Retinal pigment epithelial cell (primary cell): ENCODE measurements at places on chromosomes 5 and 9.

- no peak for DNase-seq
These were observed 581.8 kb downstream of the ACTL7B start for GRCh38 chr9:108273988-108274387.

DNA sequence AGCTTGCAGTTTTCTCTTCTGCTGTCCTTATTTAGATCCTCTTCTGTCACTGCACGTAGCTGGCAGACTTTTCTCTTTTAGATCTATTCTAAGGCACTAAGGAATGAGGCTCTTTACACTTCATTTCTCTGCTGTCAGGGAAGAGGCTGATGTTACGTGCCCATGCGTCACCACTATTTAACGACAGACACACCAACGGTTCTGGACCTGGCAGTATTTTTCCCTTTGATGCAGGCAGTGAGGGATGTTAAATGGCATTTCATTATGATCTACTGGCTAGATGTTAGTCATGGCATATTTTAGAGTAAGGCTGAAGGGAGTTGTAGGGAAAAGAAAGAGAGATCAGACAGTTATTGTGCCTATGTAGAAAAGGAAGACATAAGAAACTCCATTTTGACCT, 8.2 kb upstream of the CRHBP start:
- no peak for DNase-seq

- no peak for DNase-seq
These were observed 48.7 kb downstream of the RICTOR start for GRCh38 chr5:39025456-39025855.

DNA sequence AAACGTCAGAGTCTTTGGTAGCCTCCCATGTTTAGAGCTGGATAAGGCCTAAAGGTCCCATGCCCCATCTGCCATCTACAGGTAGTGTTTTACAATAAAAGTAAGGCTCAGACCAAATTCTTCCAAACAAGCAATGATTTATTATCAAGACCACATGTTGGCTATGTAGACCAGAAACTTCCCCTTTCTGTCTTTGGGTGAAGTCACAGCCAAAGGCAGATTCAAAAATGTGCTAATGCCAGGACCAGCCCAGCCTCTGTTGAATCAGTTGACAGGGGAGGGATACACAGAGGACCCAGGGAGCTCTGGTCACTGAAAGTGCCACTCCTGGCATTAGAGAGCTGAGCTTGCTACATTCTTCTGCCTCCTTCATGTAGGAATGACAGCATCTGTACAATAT, 360.8 kb downstream of the NTRK2 start:
- DNase-seq, result no peak

DNA sequence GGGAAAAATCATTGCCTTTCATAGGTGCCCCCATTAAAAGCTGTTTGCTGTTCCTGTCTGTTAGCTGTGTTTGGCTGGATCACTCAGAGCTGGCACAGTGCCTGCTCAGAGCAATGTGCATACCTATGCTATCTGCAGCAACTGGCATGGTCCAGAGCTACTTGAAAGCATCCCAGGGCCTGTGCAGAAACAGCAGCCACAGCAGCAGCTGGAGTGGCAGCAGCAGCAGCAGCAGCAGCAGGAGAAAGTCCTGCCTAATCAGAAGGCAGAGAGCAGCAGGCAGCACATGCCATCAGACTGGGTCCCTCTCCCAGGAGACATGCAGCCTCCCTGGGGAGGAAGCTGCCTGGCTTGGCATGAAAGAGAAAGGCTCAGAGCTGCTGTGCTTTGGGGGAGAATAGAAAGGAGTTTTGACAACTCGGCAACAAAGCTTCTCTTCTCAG, 243.8 kb upstream of the WWC1 start:
- DNase-seq, result no peak

DNA sequence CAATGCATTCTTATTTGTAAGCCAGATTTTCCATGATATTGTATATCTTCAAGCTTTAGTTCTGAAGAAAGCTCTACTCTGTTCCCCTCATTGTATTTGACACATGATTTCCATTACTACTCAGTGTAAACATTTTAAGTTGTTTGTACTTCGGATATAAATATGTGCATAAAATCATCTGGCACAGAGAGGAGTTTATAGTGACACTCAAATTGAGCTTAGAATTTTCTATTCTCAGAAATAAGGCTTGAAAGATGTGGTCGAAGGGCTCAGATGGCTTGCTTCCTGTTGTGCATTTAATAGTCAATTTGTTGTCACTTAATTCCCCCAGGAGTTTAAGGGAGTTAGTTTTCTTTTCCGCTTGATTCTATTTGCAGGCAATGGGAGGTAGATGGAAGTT, 88.8 kb downstream of the PPIC start:
- no peak for DNase-seq

- no peak for DNase-seq
These were observed 354.9 kb downstream of the KIF4B start for GRCh38 chr5:155368490-155368889.

DNA sequence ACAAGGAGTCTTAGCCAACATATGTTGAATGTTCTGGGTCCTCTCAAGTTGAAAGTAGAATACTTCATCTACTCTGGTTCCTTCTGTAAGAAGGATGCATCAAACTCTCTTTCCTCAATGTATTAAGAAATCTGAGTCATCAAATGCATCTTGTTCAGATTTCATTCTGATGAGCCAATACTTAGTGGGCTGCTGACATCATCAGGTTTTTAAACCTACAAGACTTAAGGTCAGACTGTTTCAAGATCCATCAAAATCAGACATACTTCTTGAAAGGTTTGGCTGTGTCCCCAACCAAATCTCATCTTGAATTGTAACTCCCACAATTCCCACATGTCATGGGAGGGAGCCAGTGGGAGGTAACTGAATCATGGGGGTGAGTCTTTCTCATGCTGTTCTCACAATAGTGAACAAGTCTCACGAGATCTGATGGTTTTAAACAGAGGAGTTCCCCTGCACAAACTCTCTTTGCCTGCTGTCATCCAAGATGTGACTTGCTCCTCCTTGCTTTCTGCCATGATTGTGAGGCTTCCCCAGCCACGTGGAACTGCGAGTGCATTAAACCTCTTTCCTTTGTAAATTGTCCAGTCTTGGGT, 168.8 kb downstream of the RAPGEF6 start:
- DNase-seq, result peak; percentile 19

DNA sequence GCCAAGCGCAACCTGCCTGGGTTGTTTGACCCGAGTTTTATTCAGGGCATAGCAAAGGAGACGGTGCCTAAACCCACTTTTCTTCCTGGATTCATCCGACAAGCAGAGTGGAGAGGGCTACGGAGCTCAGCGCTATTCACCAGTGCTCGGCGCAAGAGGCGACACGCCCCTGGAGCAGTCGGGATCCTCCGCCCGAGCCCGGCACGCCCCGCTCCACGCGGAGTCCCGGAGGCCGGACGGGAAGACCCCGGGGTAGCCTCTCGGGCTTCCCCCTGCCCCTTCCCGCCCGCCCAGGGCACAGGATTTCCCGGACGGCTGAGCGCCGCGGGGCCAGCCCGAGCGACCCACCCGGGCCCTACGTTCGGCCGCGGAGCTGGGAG, 427 bp downstream of the SERINC5 start:
- DNase-seq, result no peak

DNA sequence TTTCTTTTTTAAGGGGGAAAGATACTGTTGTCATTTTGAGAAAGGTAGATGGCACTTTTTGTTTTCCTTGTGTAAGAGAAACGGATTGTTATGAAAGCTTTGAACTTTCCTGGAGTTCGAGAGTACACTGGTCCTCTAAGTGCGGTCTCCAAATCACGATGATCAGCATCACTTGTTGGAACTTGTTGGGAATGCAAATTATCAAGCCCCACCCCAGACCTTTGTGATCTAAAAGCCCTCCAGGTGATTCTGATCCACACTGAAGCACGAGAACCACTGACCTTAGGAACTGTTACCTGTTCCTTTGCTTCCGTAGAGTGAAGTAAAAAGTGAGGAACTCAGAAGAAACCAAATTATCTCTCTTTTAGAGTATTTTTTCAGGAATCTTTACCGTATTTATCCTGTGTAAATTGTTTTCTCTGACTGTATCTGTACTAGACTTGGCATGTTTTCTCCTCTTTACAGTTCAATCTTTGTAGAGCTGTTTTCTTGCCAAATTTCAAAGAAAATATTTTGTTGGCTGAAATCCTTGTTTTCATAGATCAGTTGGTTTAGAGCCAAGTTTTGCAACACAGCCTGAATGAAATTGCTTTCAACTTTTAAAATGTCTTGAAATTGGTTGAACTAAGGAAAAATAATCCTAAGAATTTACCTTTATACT, 4.0 kb downstream of the MAT2B start:
- peak; percentile 59 for DNase-seq

DNA sequence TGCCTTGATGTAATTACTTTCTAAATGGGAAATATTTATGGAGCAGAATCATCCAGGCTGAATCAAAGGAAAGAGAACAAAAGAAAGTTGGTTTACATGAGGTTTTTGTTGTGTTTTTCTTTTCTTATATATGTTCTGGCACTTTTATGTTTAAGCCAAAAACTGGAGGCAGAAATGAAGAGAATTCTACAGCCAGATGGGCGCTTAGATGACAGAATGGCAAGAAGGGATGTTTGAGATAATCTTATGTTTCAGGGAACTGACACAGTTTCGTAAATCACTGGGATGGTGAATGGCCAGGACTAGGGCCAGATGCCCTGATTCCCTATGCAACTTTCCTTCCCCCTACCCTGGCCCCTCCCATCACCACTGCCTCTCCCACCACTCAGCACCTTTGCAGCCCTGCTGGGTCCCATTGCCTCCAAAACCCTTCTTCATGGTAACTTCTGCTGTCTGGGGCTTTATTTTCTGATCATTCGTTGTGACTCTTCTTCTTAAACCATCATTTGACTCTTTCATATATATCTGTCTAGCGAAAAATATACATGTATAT, 111.8 kb downstream of the EFNA5 start:
- DNase-seq, result no peak
